Stimulated activated CD4-positive, alpha-beta T cell treated with anti-CD3 and anti-CD28 coated beads, Interleukin-15, amount 100 ng/mL, for 24 hours (primary cell): ENCODE measurements at places on chromosomes 16 and 17.

DNA sequence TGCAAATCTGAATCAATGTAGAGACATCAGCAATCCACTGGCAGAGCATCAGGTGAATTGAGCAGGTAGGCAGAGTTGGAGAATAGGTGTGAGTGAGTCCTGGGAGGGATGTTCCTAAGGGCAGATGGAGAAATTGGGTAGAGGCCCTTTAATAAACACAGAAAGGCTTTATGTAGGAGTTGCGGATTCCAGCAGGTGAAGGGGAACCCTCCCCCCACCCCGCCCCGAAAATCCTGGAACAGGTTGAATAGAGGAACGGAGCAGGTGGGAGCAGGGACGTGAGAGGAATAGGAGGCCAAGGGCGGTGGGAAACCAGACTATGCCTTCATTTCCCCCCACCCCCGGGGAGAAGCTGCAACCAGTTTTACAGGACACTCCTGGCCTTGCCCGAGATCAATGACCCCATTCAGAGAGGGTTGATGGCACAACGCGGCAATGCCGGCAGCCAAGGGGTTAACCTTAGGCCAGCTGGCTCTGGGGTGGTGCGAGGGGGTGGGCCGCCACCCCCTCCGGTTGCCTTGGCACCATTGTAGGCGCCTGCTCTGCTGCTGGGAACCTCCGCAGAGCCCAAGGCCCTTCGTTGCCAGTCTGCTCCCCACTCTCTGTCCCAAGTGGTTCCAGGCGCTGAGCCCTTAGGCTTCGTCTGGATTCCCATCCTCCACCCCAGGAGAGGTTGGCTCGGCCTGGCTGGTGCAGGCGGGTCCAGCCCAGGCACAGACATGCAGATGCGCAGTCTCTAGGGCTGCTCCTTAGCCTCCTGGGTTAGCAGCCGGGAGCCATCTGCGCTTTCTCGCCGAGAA lies 814 bp upstream of the RUNDC3A start:
- no peak for DNase-seq

- peak; percentile 86 for DNase-seq
Measured at GRCh38 chr16:3065069-3065741, at the start of gene IL32. IL32 (plus strand) TSS chr16:3065640; CDS start chr16:3065812, 172 bp downstream.

- peak; percentile 20 for DNase-seq
Measured at GRCh38 chr16:85718682-85719081, 29.9 kb upstream of the GINS2 start.

- no peak for DNase-seq
Measured at GRCh38 chr16:17342031-17342430, 128.7 kb downstream of the XYLT1 start.

GRCh38 chr17:9798724-9799123 lies 7.3 kb upstream of the DHRS7C start:
- DNase-seq, result no peak

DNA sequence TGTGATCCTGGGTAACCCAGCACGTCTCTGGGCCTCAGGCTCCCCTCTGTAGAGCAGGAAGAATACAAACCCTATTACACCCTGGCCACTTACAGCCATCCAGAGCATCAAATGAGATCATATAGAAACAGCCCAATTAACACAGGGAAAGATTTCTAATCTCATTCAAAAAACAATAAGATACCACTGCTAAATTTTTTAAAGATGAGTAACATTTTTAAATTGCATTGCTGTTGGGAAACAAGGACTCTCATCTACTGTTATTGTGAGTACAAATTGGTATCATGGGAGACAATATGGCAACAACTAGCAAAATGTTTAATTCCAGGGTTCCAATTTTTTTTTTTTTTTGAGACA lies 41.1 kb downstream of the SRL start:
- no peak for DNase-seq

DNA sequence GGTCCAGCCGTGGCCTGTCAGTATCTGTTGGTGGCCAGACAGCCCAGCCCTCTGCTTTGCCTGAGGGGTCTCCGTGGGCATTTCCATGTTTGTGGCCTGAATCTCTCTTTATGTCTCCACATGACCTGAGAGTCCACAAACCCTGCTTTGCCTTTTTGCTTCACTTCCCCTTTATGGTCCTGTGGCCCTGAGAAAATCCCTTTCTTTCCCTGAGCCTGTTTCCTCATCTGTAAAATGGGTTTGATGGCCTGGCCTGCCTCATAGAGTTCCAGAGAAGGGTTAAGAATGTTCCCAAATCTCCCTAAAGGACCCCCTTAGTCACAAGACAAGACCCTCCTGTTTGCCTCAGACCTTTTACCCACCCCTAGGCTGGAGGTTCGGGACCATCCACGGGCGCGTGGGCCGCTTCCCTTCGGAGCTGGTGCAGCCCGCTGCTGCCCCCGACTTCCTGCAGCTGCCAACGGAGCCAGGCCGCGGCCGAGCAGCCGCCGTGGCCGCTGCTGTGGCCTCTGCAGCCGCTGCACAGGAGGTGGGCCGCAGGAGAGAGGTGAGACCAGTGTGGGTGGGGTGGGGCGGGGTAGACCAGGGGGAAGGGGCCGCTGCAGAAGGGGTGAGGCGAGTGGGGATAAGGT lies 26.2 kb upstream of the ALKBH5 start:
- no peak for DNase-seq
